BJ (cell line): ENCODE measurements at places on chromosomes 2 and 18.

DNA sequence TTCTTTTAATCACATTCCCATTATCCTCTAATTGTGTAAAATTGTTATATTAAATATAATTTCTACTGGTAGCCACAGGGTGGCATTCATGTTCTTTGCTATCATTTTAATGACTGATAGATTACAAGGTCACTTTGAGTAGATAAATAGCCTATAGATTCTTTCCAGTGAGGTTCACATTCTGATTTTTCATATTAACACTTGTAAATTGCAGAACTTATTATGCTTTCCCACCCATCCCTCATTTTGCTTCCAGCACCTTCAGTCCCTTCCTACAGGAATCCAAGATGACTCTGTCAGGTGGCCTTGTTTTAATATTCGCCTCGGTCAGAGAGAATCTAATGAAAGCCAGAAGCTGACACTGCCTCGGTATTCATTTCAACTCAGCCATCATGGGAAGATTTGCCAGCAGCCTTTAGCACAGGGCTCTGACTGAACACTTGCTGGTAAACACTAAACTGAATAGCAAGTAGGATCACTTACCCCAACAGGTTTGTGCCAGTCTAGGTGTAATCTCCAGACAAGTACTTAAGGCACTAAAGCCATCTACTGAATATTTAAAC lies 101.2 kb upstream of the FSHR start:
- DNase-seq = no peak

- DNase-seq = no peak
Measured at GRCh38 chr18:9211955-9212354, 75.4 kb downstream of the ANKRD12 start.

DNA sequence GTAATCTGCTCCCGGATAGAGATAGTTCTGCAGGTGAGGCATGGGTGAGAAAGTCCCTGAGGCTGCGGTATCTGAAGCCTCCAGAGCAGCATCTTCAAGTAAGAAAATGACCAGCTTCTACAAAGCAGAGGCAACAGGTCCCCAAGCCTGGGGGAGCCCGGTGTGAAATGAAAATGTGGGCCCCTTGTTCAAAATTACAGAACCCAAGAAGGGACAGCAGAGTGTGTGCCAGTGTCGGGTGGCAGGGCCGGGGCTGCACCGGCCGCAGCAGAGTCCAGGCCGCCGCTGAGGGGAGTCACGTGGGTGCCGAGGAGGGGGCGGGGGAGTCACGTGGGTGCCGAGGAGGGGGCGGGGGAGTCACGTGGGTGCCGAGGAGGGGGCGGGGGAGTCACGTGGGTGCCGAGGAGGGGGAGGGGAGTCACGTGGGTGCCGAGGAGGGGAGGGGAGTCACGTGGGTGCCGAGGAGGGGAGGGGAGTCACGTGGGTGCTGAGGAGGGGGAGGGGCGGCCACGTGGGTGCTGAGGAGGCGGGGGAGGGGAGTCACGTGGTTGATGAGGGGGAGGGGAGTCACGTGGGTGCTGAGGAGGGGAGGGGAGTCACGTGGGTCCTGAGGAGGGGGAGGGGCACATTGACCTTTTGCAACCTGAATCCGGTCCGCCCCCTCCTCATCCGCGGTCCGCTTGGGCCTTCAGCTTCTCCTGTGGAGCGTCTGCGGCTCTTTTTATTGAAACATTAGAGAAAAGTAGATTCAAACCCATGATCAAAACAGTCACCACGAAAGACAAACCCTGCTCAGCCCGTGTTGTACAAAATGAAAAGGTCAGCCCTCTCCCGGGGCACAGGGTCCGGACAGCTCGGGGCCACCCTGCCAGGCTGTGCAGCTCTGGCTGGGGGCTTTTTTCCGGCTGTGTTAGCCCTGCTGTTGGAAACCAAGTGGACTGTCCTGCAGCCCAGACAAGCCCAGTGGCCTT lies 10.4 kb downstream of the COLEC11 start:
- no peak for DNase-seq

DNA sequence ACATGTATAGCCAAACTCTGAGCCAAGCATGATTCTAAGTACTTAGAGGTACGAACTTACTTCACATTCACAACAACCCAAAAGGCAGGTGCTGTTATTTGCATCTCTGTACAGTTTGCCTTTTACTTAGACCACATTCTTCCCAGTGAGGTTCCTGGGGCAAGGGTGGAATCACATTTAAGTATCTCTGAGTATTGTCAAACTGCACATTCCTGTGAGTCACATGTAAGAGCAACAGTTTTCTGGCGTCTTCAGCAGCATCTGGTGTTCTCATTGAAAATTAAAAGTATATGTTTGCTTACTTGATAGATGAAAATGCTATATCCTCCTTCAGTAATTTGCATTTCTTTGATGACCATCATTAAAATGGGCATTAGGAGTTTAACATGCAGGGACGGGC lies 119.1 kb downstream of the UXS1 start:
- DNase-seq = no peak

- DNase-seq = peak; percentile 4
Measured at GRCh38 chr2:241774419-241775222, 2.0 kb upstream of the GAL3ST2 start.

- no peak for DNase-seq
Measured at GRCh38 chr2:238706163-238706562, 141.7 kb upstream of the TWIST2 start.

DNA sequence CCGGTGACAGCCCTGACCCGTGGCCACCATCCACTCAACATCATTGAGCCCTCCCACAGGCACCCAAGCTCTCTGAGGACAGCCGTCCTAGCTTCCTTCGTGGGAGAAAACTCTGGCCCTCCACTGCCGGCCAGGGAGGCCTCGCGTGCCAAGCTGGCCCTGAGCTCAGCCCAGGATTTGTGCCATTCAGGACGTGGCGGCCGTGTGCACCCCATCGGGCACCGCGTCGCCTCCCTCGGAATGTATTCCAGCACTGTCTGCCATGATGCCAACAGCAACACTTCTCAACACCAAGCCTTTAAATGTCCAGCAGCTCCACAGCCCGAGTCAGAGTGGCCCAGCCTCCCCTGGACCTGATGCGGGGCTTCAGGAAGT lies 35.7 kb downstream of the ZNF516 start:
- DNase-seq = no peak

GRCh38 chr2:13115643-13116042 lies 398.9 kb downstream of the TRIB2 start:
- no peak for DNase-seq

DNA sequence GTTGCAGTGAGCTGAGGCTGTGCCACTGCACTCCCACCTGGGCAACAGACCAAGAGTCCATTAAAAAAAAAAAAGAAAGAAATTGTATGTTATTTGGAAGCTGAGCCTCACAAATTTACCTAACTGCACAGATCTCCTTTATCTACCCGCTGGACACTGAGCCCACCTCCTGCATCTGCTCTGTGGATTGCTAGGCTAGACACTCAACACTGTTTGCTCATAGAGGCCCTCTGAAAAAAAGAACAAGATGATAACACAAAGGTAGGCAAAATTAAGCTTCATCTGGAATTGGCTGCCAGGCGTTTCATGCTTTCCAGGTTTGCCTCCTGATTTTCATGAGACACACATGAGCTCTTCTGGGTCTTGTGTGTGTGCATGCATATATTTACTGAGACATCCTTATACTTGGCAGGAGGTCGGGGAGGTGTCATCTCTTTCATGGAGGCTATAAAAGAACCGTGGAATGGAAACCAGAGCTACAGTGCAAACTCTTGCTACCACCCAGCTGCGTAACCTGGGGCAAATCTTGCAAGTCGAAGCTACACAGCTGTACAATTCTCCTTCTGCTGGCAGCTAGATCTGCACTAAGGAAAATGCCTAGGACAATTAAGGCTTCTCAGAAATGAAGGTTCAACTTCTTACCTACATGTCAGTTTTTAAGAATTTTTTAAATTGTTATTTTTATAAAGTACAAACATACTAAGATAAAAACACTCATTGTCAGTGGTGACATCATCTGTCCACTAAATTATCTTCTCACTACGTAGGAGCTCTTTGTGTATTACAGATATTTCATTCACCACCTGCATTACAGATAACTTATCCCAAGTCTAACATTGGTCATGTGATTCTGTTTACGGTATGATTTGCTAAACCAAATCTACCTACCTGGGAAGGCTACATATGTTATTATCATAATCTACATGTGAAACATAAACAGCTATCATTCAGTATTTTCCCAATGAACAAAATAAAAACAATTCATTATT lies 63.1 kb downstream of the CABYR start:
- no peak for DNase-seq

DNA sequence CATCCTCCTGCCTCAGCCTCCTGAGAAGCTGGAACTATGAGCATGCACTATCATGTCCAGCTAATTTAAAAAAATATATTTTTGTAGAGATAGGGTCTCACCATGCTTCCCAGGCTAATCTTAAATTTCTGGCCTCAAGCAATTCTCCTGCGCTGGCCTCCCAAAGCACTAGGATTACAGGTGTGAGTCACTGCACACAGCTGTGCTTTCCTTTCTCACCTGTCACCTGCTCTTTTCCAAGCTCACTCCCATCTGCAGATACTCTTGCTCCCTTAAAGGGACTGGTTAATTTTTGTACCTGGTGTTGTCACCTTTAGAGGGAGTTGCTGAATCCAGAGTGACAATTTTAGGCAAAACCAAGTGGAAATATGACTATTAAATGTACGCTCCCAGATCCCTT lies 178.2 kb downstream of the LOXHD1 start:
- no peak for DNase-seq

GRCh38 chr2:176156301-176156806 lies 753 bp upstream of the HOXD3 start:
- DNase-seq = no peak

DNA sequence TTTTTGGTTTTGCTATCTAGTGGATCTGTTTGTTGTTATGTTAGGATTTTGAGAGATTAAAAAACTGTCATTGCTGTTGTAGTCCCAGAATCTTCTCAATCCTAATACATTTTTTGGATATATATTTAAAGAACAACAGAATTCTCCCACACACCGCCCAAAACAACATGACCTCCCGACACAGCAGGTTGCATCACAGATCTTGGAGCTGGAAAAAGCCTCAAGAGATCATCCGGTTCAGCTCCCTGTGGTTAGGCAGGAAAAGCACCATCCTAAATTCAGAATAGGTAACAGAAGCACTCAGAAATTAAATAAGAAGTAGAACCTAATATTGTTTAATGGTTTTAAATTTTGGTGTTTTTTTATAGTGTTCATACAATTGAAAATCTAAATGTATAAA lies 251.4 kb upstream of the STON1 start:
- DNase-seq = no peak

DNA sequence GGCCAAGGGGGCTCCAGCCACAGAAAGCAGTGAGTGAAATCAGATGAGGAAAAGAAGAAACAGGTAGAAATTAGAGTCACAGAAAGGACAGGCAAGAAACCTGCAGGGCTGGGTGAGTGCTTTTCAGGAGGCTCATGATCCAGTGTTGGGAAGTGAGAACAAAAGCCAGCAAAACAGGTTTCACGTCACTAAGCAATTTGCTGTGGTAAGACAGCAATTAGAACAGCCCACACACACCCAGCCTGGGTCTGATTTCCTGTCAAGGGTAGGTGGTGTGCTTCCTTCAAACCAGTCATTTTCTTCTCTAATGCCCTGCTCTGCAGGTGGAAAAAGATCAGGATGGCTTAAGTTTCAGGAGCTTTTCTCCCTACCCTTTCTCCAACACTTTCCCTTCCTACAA lies 52.9 kb upstream of the XDH start:
- no peak for DNase-seq
